NCI-H524 (cell line): ENCODE measurements at places on chromosomes 7 and 10.

GRCh38 chr7:141133646-141134045 lies 59.8 kb downstream of the TMEM178B start:
- no peak for DNase-seq

DNA sequence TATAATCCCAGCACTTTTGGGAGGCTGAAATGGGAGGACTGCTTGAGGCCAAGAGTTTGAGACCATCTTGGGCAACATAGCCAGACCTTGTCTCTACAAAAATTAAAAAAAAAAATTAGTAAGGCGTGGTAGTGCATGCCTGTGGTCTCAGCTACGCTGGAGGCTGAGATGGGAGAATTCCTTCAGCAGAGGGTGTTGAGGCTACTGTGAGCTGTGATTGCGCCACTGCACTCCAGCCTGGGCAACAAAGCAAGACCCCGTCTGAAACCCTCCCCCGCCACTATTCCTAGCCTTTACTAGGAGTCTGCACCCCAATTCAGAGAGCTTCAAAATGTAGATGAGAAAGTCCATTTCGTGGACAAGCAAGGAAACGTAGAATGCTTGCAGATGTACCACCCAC lies 95.2 kb downstream of the PRPF18 start:
- DNase-seq = no peak

- DNase-seq = no peak
Observed at GRCh38 chr10:29998142-29998808, 61.1 kb downstream of the JCAD start.

- no peak for DNase-seq
Observed at GRCh38 chr10:121735263-121735662, 137.0 kb upstream of the FGFR2 start.

GRCh38 chr10:103833731-103834365 lies 21.5 kb downstream of the SH3PXD2A start:
- no peak for DNase-seq
